Omental fat pad (tissue), 4 donors: ENCODE measurements at places on chromosomes 7 and 10.

- DNase-seq: no peak
Measured at GRCh38 chr7:41566581-41566980, 136.3 kb downstream of the INHBA start.

DNA sequence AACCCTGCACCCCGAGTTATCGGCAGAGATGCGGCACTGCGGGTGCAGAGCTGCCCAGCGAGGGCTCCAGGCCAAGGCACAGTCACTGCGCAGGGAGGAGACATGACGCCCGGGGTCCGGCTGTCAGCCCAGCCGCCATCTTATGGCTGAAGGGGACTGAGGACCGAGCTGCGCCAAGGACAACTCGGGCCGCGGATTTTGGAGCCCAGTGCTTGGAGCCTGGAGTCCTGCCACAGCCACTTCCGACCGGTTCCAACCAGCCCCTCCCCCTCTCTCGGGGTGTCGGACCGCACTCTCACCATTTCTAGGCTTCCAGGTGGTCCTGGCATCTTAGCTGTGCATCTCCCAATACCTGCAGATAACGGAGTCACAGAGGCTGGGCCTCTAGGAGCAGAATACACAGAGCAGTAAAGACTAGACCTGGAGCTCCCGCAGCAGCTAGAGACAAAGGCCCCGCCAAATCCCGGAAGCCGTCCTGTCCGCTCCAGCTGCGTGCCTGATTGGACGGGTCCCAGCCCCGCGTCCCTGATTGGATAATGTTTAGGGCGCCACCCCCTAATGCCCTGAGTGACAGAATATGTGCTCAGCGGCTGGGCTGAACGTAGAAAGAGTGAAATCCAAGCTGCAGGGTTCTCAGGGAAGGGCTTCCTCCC lies at the start of gene ZNF680:
Gene ZNF680, minus strand, starts transcription at position 446 of the 653 bp plus-strand sequence. Its CDS starts 117 bp downstream, at position 329.
- DNase-seq: peak; percentile 82

DNA sequence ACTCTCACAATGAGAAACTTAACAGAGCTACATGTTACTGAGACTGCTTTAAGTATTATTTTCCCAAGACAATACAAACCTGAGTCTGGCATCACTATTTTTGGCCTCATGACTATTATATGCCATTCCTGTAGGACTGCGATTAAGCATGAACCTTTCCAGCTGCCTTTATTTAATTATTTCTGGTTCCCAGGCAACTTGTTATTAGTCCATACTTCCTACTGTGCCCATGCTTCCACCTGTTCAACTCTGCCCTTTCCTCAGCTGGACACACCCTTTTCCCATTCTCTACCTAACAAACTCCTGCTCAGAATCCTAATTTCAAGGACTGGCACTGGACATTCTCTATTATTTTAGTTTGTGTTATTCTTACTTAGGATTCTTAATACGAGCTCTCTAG lies 8.1 kb upstream of the CROT start:
- DNase-seq: no peak

- DNase-seq: no peak
Measured at GRCh38 chr7:83541187-83541960, 107.6 kb downstream of the SEMA3E start.

DNA sequence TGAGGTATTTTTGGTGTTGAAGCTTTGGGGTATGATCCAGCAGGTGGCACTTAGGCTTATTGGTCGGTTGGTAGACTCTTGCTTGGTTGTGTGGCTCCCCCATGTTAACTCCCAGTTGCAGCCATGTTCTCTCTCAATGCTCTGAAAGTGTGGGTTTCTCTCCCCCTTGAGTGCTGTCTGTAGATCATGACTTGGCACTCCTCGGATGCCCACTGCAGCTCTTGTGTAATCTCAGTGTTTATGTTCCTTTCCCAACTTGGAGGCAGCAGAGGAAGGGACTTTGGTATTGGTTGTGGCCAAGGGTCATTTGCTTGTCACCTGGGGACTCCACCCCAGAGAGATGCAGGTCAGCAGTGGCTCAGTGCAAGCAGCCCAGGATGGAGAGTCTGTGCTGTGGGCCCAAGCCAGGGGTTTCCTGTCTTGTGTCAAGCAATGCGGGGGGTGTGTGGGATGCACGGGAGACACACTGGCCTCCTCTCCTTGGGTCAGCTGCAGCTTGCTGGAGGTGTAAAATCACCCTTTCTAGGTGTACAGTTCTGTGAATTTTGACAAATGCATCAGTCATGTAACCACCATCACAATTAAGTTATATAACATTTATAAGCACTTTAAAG lies 36.9 kb downstream of the PIK3CG start:
- DNase-seq: no peak

DNA sequence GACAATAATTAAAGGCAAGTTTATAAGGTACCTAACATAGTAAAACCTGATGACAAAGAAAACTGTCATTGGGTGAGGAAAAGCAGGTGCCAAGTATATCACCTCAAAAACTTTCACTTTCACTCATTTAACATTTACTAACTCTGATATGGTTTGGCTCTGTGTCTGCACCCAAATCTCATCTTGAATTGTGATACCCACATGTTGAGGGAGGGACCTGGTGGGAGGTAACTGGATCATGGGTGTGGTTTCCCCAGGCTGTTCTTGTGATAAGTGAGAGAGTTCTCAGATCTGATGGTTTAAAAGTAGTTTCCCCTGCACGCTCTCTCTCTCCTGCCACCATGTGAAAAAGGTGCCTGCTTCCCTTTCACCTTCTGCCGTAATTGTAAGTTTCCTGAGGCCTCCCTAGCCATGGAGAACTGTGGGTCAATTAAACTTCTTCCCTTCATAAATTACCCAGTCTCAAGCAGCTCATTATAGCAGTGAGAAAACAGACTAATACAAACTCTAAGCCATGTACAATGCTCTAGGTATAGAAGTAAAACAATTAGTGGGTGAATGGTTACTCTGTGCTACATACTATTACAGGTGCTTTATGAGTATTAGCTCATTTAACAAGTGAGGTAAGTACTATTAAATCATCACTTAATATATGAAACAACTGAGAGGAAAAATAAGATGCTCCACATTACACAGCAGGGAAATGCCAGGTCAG lies 199.0 kb downstream of the CHCHD3 start:
- DNase-seq: no peak

GRCh38 chr10:29712108-29712507 lies 77.3 kb upstream of the SVIL start:
- no peak for DNase-seq
